ENCODE measurements at places on chromosomes 6 and 20. TPM values are rescaled to one million over a fixed set of nuclear protein-coding genes. Genes with fewer than 3 reads are reported as not detected.

Gene CALHM6
- total RNA-seq = 0.32 TPM

Gene CALHM4
- total RNA-seq = not detected

Gene CAGE1
- total RNA-seq = not detected

Gene OXT
- total RNA-seq = not detected

Gene AFG1L
- 3.4 TPM for total RNA-seq

Gene CRISP2
- total RNA-seq = not detected

Gene ZNFX1
- 110 TPM for total RNA-seq

Gene SS18L1
- 14.2 TPM for total RNA-seq

Gene CENPW
- total RNA-seq = 1.6 TPM

Gene KCNK5
- not detected for total RNA-seq

Gene WFDC5
- not detected for total RNA-seq

Gene GSTA2
- total RNA-seq = not detected

Gene PERP
- total RNA-seq = 29.8 TPM

Gene SLC22A2
- total RNA-seq = not detected

Gene CPNE5
- 0.12 TPM for total RNA-seq

Gene KCNK15
- total RNA-seq = 133 TPM

Gene BMP7
- 0.12 TPM for total RNA-seq

Gene ZGPAT
- total RNA-seq = 16.4 TPM

Gene VSX1
- total RNA-seq = not detected

Gene NFS1
- total RNA-seq = 20.3 TPM

Gene GJA10
- not detected for total RNA-seq

Gene OPRM1
- not detected for total RNA-seq

Gene OTOR
- total RNA-seq = not detected

Gene IL17F
- total RNA-seq = not detected

Gene HSD17B8
- 5.2 TPM for total RNA-seq

Gene WFDC13
- total RNA-seq = not detected

Gene BFSP1
- total RNA-seq = 2.3 TPM

Gene BPIFB4
- total RNA-seq = not detected

Gene TTLL9
- total RNA-seq = not detected

Gene MMP24
- total RNA-seq = 0.73 TPM

Gene C20orf204
- total RNA-seq = 1.7 TPM

Gene RPS6KA2
- total RNA-seq = 106 TPM

Gene FAM162B
- total RNA-seq = 0.81 TPM

Gene SLC17A4
- total RNA-seq = not detected

Gene KIF3B
- 32.8 TPM for total RNA-seq

Gene CYP39A1
- 4.5 TPM for total RNA-seq

Gene UNC93A
- total RNA-seq = not detected

Gene HCK
- 0.65 TPM for total RNA-seq

Gene HSPA1A
- total RNA-seq = 148 TPM

Gene C20orf202
- total RNA-seq = 0.16 TPM

Gene SLC26A8
- total RNA-seq = not detected

Gene ZFP57
- 0.24 TPM for total RNA-seq

Gene MOG
- total RNA-seq = not detected

Gene LCA5
- 5.4 TPM for total RNA-seq

Gene GRIK2
- 1.5 TPM for total RNA-seq

Gene SLC13A3
- 2.4 TPM for total RNA-seq

Gene BTN1A1
- total RNA-seq = not detected

Gene HLA-G
- total RNA-seq = not detected

Gene ISM1
- total RNA-seq = 3.4 TPM

All from hair follicle dermal papilla cell (primary cell).